ENCODE measurements at places on chromosomes 12 and 14.

GRCh38 chr12:47547077-47547476 lies 158.8 kb downstream of the RPAP3 start:
- DNase-seq = no peak

DNA sequence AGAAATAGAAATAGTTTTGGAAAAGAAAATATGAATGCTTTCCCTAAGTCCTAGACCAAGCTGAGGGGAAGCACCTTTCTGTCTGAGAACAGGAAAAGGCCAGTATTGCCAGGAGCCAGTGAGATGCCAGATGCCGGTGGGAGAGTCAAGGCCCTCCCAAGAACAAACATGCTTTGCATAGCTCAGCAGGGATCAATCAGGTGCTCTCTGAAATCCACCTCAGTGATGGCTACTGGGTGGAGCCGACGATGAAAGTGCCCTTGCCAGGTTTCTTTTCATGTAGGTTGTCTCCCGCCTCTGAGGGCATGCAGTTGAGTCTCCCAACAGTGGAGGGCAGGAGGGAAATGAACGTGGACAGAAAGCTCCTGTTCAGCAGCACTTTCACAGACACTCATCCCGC lies 28.3 kb downstream of the DEGS2 start:
- no peak for DNase-seq

- no peak for DNase-seq
These were observed 987.7 kb downstream of the GALC start for GRCh38 chr14:87005280-87005679.

DNA sequence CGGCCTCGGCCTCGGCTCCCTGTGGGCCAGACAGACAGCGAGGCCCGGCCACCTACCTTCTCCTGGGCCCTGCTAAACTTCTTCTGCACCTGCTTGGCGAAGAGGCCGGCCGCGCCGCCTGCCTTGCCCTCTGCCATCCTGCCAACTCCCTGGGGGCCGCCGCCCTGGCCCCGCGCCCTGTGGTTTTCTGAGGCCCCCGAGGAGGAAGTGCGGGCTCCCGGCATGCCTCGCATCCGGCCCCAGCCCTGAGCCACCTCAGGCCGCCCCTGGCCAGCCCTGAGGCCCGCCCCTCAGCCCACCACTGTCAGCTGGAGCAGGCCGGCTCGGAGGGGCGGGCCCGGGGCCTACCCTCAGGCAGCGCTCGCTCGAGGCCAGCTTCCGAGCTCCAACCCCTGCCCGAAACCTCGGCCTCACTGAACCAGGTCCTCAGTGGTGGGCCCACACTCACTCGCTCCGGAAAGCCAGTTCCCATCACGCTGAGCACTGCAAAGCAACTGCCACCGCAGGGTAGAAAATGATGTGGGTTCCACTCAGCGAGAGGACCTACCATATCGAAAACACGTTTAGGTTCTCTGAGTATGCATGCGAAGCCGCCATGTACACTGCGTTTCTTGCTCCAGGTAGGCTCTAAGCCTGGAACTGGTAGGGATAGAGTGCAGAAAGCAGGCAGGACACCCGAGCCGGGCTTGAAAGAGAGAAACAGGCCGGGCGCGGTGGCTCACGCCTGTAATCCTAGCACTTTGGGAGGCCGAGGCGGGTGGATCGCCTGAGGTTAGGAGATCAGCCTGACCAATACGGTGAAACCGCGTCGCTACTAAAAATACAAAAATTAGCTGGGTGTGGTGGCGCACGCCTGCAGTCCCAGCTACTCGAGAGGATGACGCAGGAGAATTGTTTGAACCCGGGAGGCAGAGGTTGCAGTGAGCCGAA lies at the start of gene BIN2:
TSS of gene BIN2 (minus strand) at position 209 of the 930 bp plus-strand sequence. CDS start at position 137, 72 bp downstream.
- peak; percentile 71 for DNase-seq

GRCh38 chr14:68511129-68512047 lies 281.5 kb downstream of the ZFP36L1 start:
- no peak for DNase-seq

DNA sequence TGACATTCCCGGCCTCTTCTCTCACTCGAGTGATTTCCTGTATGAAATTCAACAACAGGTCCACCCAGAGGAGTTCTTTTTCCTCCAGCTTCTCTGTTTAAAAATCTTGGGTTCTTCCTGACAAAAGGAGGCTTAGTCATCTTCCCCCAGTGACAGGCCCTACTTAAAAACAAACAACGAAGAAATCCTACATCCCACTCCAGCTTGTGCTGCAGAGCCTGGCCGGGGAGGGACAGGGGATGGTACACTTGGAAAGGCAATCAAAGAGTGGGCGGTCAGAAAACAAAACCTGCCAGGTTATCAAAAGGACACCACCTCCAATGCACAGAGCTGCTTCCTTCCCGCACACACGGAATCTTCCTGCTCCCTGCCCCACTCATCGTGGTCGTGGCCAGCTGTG lies 101.3 kb downstream of the CACNA1C start:
- DNase-seq = no peak

DNA sequence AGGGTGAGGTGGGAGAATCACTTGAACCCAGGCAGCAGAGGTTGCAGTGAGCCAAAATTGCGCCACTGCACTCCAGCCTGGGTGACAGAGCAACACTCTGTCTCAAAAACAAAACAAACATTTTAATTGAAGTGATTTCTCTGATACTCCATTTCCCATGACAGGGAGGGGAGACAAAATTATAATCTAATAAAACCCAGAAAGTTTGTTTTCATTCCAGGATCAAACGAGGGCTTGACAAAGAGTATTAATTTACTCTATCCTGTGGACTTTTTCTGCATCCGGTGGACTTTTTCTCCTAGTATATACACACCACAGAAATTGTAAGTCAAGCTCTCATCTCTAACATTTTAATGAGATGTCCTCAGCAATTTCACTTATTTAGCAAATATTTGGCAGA lies 14.5 kb upstream of the AP4S1 start:
- DNase-seq = no peak

DNA sequence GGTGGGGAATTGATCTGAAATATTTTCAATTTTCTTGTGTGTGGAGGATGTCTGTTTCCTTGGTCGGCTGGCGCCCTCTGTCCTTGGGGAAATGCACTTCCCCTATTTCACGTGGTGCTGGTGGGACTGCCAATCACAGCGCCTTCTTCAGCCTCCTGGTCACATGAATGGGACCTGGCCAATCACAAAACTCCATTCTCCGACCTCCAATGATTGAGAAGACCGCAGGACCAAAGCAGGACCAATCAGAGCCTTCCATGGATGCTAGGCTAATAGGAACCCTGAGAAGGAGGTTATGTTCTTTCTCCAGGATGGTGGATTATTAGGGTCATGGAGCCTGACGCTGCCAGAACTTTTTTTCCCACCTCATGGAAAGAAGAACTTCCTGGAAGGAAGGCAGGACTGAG lies 188.7 kb downstream of the TTC8 start:
- DNase-seq = no peak

DNA sequence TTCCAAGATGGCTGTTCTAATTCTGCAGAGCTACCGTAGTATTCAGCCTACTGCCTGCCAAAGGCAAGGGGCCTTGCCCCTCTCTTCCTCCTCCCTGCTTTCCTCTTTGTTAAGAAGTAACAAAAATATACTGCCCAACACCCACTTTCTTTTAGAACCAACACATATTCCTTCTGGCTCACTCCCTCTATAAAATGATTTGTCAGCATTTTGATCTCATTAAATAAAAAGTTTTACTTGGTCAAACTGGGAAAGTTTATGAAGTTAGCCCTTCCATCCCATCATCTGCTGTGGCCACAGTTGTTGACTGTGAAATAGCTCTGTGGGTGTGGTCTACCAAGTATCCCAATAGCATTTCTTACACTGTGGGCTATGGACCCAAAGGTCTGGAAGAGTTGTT lies 472.4 kb downstream of the ZFP36L1 start:
- no peak for DNase-seq

DNA sequence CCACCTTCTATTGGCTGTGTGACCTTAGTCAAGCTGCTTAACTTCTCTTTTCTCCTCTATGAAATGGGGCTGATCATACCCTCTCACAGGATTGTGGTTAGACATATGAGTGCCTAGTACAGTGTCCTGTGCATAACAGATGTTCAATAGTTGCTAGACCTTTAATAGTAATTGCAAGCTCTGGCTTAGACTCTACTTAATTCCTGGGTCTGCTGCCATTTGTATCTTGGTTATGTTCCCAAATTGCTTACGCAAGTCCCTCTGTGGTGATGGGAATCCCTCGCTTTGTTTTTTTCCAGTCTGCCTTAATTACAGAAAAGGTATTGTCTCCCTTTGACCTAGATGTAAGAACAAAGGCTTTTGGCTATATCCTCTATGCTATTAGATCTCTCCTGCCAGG lies 15.1 kb downstream of the SUDS3 start:
- DNase-seq = no peak

GRCh38 chr14:94560751-94561655 lies at the start of gene SERPINA4:
Gene SERPINA4, plus strand, starts transcription at chr14:94561442. Its CDS starts 2,041 bp downstream, at chr14:94563483.
- DNase-seq = no peak

- DNase-seq = peak; percentile 72
These were observed 34.0 kb downstream of the FIGNL2 start for GRCh38 chr12:51814311-51815088.

DNA sequence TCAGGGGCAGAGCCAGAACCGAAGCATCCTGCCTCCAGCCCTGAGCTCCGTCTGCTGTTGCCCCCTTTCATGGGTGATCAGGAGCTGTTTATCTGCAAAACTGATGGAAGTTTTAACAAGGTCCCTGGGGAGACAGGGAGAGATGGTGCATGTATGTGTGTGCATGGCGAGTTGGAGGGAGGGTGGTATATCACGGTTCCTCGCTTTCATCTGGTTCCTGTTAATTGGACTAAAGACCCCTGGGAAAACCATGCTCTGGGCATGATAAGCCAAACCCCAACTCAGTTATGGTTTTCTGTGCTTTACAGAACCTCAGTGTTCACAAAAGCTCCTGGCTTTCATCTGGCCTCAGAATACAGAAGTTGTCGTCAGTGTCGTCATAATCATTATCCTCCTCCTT lies 133.6 kb downstream of the KSR2 start:
- no peak for DNase-seq

GRCh38 chr12:81866081-81866480 lies 106.9 kb upstream of the PPFIA2 start:
- no peak for DNase-seq

- no peak for DNase-seq
These were observed 129.7 kb upstream of the CCND2 start for GRCh38 chr12:4143896-4144295.

- DNase-seq = no peak
These were observed 13.4 kb downstream of the MTERF2 start for GRCh38 chr12:106973545-106973944.

GRCh38 chr12:124037331-124037730 lies 64.3 kb downstream of the ZNF664 start:
- no peak for DNase-seq

GRCh38 chr14:32476532-32476931 lies 147.4 kb downstream of the AKAP6 start:
- DNase-seq = no peak

- DNase-seq = no peak
These were observed 29.5 kb downstream of the CCDC198 start for GRCh38 chr14:57464008-57464730.

- DNase-seq = no peak
These were observed 188.7 kb upstream of the TMEM260 start for GRCh38 chr14:56390859-56391258.

GRCh38 chr12:63848450-63848849 lies 4.0 kb downstream of the SRGAP1 start:
- DNase-seq = no peak

GRCh38 chr12:102169922-102170621 lies 27.6 kb downstream of the PMCH start:
- no peak for DNase-seq

- DNase-seq = peak; percentile 55
These were observed 19.5 kb downstream of the ATF7IP start for GRCh38 chr12:14384783-14385638.

- no peak for DNase-seq
These were observed 31.1 kb upstream of the RIC8B start for GRCh38 chr12:106743270-106743988.

DNA sequence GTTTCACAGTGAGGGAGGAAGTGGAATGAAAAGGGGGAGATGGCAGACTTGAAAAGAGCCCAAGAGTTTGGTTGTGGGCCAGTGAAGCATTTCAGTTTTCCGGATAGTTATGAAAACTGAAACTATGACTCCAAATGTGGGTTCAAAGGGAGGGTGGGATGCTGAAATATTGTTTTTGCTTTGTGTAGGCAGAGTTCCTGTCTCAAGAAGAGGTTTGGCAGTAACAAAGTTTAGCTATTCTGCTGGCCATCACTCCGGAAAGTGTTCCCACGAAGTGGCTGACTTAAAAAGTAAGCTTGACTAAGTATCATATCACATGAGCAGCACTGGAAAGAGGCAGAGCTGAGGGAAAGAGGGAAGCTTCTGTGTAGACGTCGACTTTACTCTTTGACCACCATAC lies 85.2 kb downstream of the CAND1 start:
- DNase-seq = peak; percentile 4

- no peak for DNase-seq
These were observed 74.9 kb upstream of the CMKLR1 start for GRCh38 chr12:108414021-108414420.

DNA sequence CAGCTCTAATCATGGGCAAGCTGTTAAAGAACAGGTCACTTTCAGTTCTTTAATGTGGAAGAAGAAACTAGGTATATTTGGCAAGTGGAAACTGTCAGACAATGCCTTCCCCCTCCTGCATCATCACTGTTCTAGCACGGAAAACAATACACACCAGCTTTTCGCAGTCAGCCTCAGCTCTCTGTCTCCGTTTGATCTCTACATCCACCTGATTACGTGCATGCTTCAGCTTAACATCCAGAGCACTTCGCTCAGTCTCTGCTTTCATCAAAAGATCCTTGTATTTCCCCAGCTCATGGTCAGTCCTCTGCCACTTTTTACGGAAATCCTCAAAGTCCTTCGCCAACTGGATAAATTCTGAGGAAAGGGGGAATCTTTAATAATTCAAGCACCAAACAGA lies 19.0 kb downstream of the RACGAP1 start:
- DNase-seq = no peak

GRCh38 chr12:50221228-50222008 lies 54.2 kb upstream of the CERS5 start:
- DNase-seq = no peak

GRCh38 chr12:34292736-34293625 lies 270.7 kb downstream of the ALG10 start:
- no peak for DNase-seq

GRCh38 chr14:23612354-23612732 lies 23.8 kb upstream of the DHRS2 start:
- no peak for DNase-seq

GRCh38 chr12:48028541-48029431 lies 24.5 kb upstream of the COL2A1 start:
- DNase-seq = no peak

DNA sequence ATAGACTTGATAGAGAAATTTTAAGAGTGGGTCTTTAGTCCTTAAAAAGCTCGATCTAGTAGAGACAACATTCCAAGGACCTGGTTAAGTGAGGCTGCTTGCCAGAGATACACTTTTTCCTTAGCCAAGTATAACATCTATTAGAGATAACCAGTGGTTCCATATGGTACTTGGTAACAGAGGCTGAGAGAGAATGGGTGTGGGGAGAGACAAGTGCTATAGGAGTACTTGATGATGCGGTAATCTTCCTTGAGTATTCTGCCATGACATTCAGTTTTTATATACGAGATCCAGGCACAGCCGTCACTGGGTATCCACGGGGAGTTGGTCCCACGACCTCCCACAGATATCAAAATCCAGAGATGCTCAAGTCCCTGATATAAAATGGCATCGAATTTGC lies 77.4 kb upstream of the REP15 start:
- DNase-seq = no peak

GRCh38 chr12:106118-106591 lies 39.6 kb downstream of the IQSEC3 start:
- no peak for DNase-seq

GRCh38 chr14:30874999-30875787 lies 834 bp downstream of the COCH start:
- peak; percentile 2 for DNase-seq
